ENCODE measurements at places on chromosomes 13 and 19. TPM values are rescaled to one million over a fixed set of nuclear protein-coding genes. Genes with fewer than 3 reads are reported as not detected.

The TEKTIP1 gene
- not detected for total RNA-seq

The SHFL gene
- total RNA-seq, result 18.3 TPM

The TRPC4 gene
- 3.1 TPM for total RNA-seq

The SERP2 gene
- total RNA-seq, result 8.0 TPM

The ZNF491 gene
- 3.0 TPM for total RNA-seq

The KL gene
- total RNA-seq, result under 0.01 TPM

The C19orf73 gene
- total RNA-seq, result 0.83 TPM

The MYO1F gene
- total RNA-seq, result 0.37 TPM

The FFAR2 gene
- not detected for total RNA-seq

The LILRB5 gene
- total RNA-seq, result not detected

The ZSCAN4 gene
- total RNA-seq, result not detected

The DCLK1 gene
- total RNA-seq, result 1.8 TPM

The ADGRE2 gene
- under 0.01 TPM for total RNA-seq
